ENCODE measurements at places on chromosomes 13 and 19. TPM values are rescaled to one million over a fixed set of nuclear protein-coding genes. Genes with fewer than 3 reads are reported as not detected.

DNA sequence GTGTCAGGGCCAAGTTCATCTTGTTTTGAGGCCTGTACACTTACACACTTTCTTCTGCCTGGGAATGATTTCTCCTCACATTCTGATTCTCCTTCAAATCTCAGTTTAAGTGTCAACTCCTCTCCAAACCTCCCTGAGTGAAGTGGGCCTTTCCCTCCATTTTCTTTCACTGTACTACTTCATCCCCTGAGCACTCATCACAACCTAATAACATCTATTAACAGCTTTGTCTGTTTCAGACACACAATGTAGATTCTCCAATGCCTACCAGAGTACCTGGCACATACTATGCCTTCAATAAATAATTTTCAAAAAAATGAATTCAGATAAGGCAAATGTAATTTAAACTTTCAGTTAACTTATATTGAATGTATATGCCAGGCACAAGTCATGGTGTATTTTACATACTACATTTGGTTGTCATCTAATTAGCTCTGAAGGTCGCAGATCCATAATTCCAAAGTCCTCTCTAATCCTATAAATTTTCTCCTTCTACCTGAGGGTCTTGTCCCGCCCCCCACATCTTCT, 357 bp upstream of the COG6 start:
- peaks cover 12% of the 10 kb centered on the region for H3K4me1 ChIP-seq
- peak overlapping the region; percentile 82 for H3K27ac ChIP-seq
- no peak for DNase-seq
- no peaks in the 10 kb centered on the region for H3K27me3 ChIP-seq
- H3K4me3 ChIP-seq: peak overlapping the region; percentile 92

DNA sequence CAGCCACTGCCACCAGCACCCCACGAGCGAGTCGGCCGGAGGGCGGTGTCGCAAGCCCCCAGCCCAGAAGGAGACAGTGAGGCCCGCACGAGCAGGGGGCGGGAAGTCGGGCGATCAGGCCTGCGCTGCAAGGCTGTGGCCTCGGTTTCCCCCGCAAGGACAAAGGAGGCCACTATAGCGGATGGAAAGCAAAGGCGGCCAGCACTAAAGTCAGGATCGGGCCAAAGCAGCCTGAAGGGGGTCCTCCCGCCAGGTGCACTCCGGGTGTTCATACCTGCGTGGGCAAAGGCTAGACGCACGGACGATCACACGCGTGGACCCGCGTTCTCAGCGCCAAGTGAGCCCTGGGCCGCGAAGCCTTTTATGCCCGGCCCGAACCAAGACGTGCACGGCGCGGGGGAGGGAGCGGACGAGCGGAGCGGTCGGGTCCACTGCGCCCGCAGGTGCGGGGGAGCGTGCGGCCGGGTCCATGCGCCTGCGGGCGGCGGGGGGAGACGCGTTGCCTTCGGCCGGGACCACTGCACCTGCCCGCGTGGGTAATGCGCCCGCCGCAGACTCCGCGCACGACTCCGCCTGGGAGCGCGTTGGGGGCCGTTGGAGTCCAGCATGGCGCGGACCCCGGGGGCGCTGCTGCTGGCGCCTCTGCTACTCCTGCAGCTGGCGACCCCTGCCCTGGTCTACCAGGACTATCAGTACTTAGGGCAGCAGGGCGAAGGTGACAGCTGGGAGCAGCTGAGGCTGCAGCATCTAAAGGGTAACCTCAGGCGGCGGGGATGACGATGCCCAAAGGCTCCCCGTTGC, at the start of the genes PRDX2 and THSD8:
Gene PRDX2, minus strand, starts transcription at position 335 of the 801 bp plus-strand sequence. CDS start 539 bp downstream, outside the sequence.
Gene THSD8, plus strand, starts transcription at position 604 of the 801 bp plus-strand sequence. Its CDS starts 3 bp downstream, at position 607.
- H3K27ac ChIP-seq: peak within 1 kb of the TSS; percentile 66
- H3K27me3 ChIP-seq: no peaks in the 10 kb centered on the region
- DNase-seq: peak; percentile 89
- H3K4me1 ChIP-seq: peaks cover 21% of the 10 kb centered on the region
- H3K4me3 ChIP-seq: peak within 1 kb of the TSS; percentile 91
- no peaks in the 10 kb centered on the region for H3K36me3 ChIP-seq

DNA sequence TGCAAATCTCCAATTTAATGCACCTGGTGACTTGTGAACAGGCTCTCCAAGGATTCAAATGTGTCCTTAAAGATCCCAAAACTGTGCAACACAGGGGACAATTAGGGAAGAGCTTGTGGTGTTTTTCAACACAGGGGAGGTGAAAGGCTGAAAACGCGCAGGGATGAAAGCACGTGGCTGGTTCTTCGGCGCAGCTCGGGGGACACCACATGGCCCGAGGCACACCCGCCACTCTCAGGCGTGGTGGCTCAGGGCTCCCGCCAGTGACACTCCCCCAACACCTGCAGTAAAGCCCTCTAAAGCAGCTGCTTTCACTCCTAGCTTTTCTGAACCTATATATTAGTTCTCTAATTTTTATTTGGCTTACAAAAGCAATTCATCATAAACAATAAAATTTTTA, 91.9 kb downstream of the SPACA7 start:
- no peak for DNase-seq
- H3K36me3 ChIP-seq: no peaks in the 10 kb centered on the region

Gene ZIK1
- 10.5 TPM for total RNA-seq

DNA sequence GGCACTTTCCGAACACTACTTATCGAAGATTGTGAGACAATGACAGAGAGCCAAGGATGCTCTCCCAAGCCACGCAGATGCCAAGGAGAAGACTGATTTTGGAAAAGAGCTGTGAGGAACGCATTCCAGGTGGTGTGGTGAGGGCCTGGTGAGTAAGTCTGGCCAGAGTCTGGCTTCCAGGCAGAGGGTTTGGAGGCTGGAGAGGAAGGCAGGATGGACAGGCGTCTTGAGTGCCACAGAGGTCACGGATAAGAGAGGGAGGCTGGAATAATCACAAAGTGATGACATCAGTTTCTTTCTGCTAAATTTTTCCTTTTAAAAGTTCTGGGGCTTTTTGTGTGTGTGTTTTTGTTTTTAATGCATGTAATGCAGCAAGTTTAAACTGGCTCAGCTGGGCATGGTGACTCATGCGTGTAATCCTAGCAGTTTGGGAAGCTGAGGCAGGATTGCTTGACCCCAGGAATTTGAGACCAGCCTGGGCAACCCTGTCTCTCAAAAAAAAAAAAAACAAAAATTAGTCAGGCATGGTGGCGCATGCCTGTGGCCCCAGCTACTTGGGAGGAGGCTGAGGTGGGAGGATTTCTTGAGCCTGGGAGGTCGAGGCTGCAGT, 235.1 kb downstream of the NALCN start:
- no peaks in the 10 kb centered on the region for H3K27me3 ChIP-seq
- H3K4me1 ChIP-seq: no peaks in the 10 kb centered on the region
- no peak overlapping the region for H3K27ac ChIP-seq
- H3K36me3 ChIP-seq: no peaks in the 10 kb centered on the region
- no peak for DNase-seq
- no peak overlapping the region for H3K4me3 ChIP-seq

DNA sequence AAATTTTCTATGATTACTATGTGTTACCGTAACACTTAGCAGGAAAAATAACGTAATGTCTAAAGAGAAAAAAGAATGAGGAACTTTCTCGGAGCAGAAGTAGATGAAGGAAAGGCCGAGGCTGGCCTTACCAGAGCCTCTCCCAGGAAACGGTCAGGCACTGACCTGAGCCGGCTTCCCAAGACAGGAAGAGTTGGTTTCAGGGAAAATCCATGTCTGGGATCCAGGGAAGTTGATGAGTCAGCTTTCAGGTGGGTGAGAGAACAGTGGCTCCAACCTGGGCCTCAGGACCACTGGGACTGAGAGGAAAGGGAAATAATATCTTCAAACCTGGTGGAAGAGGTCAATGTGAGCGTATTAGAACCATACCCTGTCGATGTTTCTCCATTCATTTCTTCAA, 93.3 kb upstream of the UBL3 start:
- H3K4me3 ChIP-seq: no peak overlapping the region
- no peaks in the 10 kb centered on the region for H3K27me3 ChIP-seq
- no peak overlapping the region for H3K27ac ChIP-seq
- H3K4me1 ChIP-seq: no peaks in the 10 kb centered on the region
- H3K36me3 ChIP-seq: no peaks in the 10 kb centered on the region

- H3K4me3 ChIP-seq: no peak overlapping the region
- H3K27me3 ChIP-seq: no peaks in the 10 kb centered on the region
- H3K4me1 ChIP-seq: peaks cover 19% of the 10 kb centered on the region
- peak; percentile 38 for DNase-seq
Observed at GRCh38 chr19:14478113-14478545, 3.0 kb upstream of the PTGER1 start.

Gene ZNF20
- total RNA-seq: 4.4 TPM
